ENCODE measurements at places on chromosomes 1 and 21.

DNA sequence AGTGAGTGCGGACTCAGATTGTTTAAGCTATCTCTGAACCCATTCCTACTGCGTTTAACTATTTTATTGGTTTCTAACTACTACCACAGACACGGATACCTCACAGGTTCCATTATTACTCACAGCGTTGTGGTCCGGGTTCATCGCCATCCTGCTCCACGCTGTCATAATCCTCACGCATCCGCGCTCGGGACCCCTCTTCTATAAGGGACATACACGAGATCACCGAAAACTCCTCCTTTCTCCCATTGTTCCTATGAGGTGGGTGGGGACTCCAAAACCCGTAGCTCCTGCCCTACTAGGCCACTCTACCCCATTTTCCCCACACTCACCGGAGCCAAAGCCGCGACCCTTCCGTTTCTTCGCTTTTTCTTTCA, 610 bp downstream of the RBM8A start:
- no peak for DNase-seq

GRCh38 chr1:29050166-29050565, 73.5 kb downstream of the TMEM200B start:
- DNase-seq: no peak

DNA sequence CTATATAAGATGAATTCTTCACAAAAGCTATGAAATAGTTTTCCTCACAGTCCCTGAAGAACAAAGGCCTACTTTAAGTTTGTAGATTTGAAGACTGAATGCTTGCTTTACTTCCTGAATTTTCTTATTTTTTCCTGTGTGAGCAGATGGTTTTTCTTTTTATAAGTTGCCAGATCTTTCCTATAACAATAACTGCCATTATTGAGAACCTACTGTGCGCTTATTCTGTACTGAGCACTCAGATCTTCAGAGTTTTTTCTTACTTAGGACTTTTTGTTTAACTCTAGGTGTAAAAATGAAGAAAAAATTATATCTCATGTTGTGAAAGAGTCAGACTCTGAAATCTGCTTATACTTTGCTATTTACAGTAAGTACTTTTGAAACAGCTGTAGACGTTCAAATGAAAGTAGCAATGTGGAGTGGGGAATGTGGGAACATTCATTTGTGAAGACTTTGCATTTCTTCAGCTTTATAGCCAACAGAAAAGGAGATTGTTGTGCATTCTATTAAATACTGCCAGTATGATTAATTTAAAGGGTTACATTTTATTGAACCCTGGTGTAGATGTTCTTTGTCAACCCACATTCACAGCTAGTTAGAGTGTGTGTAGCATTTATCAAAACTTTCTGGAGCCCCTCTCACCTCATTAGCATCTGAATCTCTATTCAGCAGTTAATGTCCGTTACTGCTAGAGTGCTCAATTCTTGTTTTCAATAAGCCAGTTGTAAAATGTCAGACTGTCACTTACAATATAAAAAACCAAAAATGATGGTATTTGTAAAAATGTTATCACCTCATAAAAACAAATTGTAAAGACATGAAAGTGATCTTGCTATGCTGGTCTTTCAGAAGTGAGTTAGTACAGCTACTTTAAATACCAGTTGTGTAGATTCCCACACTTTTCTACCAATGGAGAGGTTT, 29.0 kb downstream of the NFIA start:
- no peak for DNase-seq

GRCh38 chr1:34642679-34643078, 112.2 kb upstream of the GJB5 start:
- DNase-seq: no peak

DNA sequence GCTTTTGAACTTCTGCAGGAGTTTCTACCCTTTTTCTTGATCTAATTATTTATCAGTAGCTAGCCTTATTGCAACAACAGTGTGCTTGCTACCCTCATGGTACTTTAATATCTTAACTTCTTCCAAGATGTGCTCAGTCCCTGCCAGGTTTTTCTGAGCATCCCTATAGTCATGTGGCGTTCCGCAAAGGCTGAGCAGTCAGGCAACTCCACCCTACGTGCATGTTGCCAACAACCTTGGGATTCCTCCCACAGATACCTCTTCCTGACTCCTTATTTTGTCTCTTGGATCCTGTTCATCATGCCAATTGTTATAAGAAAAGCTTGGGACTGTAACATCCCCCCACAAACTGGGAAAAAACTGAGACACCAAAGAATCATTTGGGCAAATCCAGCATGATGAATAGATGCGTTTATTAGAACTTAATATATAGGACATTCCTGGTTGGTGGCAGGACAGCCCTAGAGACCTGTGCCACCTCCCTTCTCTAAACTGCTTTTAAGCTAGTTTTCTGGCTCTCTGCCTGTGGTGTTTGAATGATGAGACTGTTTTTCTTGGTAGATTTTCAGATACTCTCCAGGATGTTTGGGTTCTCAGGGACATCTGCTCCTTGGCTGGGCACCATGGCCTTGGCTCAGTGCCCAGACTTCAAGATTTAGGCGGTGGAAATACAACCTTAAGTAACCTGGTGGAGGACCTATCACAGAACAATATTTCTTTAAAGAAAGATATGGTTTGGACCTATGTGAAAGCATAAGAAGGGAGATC, 27.1 kb upstream of the KCTD3 start:
- DNase-seq: no peak

GRCh38 chr1:39829791-39830533, 41.3 kb upstream of the BMP8B start:
- no peak for DNase-seq

- no peak for DNase-seq
Observed at GRCh38 chr1:205240118-205240517, 12.4 kb downstream of the TMCC2 start.

DNA sequence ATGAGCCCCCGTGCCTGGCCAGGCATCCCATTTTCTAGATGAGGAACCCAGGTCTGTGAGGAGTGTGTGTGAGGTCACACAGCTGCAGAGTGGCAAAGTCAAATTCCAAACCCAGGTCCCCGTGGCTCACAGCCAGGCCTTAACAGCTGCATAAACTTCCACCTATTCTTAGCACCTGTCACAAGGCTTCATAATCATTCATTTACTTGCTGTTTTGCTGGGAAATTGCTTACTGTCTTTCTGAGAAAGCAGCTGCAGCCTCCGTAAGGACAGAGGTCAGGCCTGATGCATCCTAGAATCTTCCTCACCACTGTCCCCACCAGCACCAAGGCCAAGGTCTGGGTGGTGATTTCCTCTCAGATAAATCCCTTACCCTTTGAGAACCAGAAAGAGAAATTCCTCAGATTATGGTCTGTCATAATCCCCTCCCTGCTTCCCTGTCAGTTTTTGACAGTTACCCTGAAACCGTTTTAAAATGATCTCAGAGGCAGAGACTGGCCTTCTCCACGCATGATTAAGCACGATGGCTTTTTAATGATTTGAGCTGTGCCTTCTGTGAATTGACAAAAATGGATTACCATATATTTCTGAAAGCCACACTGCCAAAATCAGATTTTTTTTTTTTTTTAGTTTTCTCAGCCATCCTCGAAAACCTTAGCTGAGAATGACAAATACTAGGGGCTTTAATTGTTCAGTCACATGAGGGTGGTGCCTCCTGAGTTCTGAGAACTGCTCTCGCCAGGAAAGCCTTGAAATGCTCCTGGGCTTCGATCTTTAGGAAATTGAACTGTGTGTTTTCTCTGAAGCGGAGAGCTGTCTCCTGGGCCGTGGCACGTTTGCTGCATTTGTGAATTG, 70.0 kb upstream of the SELENON start:
- DNase-seq: no peak

GRCh38 chr1:67264152-67264551, 43.5 kb upstream of the IL12RB2 start:
- no peak for DNase-seq

DNA sequence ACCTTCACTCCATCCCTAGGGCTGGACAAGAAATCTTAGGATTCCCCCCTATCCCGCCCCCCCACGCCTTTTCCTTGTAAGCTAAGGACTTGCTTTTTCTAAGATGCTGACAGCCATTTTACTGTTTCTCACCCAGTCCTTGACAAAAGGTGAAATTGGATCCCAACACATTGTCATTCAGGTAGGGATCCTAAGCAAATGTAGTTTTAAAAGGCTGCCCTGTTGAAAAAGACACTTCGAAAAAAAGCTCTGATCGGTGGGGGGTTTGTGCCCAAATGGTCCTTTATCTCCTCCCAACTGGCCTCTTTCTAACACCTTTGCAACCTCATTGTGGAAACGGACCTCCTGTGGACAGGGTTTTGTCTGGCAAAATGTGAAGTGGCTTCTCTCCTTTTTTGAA, 2.9 kb downstream of the CACHD1 start:
- no peak for DNase-seq
